ENCODE measurements at places on chromosomes 3 and 15.

- DNase-seq, result no peak
These were observed 30.5 kb downstream of the TOPAZ1 start for GRCh38 chr3:44272191-44272590.

DNA sequence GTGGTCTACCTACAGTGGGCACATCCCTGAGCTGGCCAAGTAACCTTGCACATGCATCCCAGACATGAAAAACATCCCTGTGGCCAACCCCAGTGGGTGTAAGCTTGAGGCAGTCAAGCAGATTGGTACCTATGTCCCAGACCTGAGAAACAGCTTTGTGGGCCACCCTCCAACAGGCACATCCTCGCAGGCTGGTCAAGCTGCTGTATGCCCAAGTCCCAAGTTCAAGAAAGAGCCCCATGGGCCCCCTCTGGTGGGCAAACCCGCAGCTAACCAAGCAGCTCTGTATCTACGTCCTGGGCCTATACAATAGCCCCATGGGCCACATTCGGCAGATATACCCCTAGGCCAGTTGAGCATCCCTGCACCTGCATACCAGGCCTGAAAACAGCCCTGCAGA, 186.3 kb upstream of the GPR149 start:
- DNase-seq, result no peak

DNA sequence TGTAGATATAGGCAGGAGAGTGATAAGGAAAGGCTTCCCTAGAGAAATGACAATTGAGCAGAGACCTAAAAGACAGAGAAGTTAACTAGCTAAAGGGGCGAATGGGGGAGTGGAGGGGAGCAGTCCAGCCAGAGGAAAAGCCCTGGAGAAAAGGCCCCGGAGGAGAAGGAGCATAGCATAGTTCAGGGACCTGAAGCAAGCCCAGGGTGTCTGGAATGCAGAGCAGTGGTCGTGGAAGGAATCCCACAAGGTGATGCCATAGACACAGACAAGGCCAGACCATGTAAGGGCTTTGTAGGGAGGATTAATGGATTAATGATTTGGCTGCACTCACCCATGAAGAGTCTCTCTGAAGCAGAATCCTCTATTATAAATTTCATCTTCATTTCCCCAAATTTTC, 45.8 kb upstream of the LRRN1 start:
- DNase-seq, result no peak

DNA sequence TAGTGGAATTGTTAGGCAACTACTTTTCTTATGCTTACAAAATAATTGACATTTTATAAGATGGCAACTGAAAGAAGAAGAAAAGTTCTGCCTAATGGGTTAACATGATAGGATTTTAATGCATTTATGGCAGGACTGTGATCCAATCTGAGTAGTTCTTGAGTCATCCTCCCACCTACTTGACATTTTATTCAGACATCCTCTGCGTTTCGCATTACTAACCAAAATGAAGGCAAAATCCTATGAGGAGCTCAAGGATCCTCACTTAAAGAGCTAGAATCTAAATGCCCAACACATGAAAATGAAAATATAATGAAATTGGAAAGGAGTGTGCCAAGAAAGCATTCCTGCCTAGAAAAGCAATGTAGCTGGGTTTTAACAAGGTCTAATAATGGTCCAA, 581.1 kb upstream of the SEMA6D start:
- DNase-seq, result no peak

- DNase-seq, result no peak
These were observed 287.1 kb downstream of the SOX2 start for GRCh38 chr3:181998828-181999227.

GRCh38 chr15:60843482-60843881, 364.5 kb upstream of the ICE2 start:
- DNase-seq, result no peak

DNA sequence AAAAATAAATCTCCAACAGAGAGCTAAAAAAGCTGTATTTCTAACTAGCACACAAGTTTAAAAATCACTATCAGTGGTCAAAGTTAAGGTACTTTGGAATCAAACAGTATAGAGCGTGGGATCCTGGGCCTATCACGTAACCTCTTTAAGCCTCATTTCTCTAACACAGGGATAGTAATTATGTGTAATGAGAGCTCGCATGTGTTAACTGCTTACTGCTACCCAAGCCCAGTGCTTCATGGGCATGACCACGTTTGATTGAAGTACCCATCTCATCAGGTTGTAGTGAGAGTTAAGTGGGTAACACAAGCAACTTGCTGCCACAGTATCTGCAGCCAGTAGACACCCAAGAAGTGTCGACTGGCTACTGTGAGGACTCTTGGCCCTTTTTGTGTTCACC, 28.2 kb upstream of the NOX5 start:
- DNase-seq, result no peak

- peak; percentile 50 for DNase-seq
These were observed 81.3 kb downstream of the APBA2 start for GRCh38 chr15:28967066-28967465.

- DNase-seq, result no peak
These were observed 442.8 kb downstream of the FGF12 start for GRCh38 chr3:192284443-192285072.

DNA sequence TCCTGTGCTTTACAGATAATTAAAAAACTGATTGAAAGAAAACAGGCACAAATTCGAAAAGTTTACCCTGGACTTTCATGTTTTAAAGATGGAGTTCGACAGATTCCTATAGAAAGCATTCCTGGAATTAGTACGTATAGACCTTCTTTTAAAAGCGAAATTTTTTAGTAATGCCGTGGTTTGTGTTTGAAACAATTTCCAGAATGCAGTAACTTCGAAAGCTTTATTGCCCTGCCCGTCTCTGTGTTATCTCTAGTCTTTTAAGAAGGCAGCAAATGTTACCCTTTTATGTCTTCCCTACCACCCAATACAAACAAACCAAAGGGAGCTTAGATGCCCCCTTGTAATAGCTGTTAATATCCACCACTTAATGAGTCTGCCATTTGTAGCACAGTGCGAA, 39.7 kb downstream of the SGO1 start:
- DNase-seq, result no peak

DNA sequence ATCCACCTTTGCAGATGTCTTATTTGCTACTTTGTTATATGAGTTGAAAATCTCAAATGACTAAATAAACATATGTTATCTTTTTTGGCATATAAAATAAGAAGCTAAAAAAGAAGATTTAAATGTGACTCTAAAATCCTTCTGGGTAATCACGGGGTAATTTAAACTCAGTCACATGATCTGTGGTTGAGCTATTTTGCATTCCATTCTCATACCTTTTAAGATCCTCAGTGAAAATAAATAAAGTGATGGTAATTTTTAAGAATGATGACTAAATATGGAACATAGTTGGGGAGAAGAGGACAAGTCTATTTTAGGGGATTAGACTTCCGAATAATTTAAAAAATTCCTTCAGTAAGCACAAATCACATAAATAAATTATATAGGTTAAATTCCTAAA, 1076.8 kb downstream of the TUSC7 start:
- DNase-seq, result peak; percentile 72

- no peak for DNase-seq
These were observed 177.1 kb upstream of the CHRNA7 start for GRCh38 chr15:31852933-31853799.

GRCh38 chr3:170500995-170501394, 82.3 kb downstream of the CLDN11 start:
- no peak for DNase-seq
